ENCODE measurements at places on chromosomes 2 and 18. TPM values are rescaled to one million over a fixed set of nuclear protein-coding genes. Genes with fewer than 3 reads are reported as not detected.

NT5DC4 gene
- total RNA-seq = not detected

FSHR gene
- total RNA-seq = not detected

CGREF1 gene
- 18.8 TPM for total RNA-seq

ELOA2 gene
- total RNA-seq = not detected

PLEK gene
- total RNA-seq = 20.7 TPM

CTIF gene
- 63.3 TPM for total RNA-seq

DSG4 gene
- total RNA-seq = not detected

WDSUB1 gene
- 3.5 TPM for total RNA-seq

RNF103 gene
- 46.8 TPM for total RNA-seq

CFAP221 gene
- not detected for total RNA-seq

C2orf80 gene
- not detected for total RNA-seq

- no peaks in the 10 kb centered on the region for H3K36me3 ChIP-seq
- no peaks in the 10 kb centered on the region for H3K27me3 ChIP-seq
- no peak overlapping the region for H3K4me3 ChIP-seq
- no peaks in the 10 kb centered on the region for H3K4me1 ChIP-seq
- H3K27ac ChIP-seq = no peak overlapping the region
These were observed 498.2 kb downstream of the PTPRM start for GRCh38 chr18:8065284-8065683.

- peak overlapping the region; percentile 53 for H3K27ac ChIP-seq
- H3K36me3 ChIP-seq = no peaks in the 10 kb centered on the region
- H3K4me3 ChIP-seq = no peak overlapping the region
- H3K27me3 ChIP-seq = no peaks in the 10 kb centered on the region
- peaks cover 29% of the 10 kb centered on the region for H3K4me1 ChIP-seq
- DNase-seq = no peak
These were observed 109.1 kb downstream of the SMAD7 start for GRCh38 chr18:48841381-48842258.

DNA sequence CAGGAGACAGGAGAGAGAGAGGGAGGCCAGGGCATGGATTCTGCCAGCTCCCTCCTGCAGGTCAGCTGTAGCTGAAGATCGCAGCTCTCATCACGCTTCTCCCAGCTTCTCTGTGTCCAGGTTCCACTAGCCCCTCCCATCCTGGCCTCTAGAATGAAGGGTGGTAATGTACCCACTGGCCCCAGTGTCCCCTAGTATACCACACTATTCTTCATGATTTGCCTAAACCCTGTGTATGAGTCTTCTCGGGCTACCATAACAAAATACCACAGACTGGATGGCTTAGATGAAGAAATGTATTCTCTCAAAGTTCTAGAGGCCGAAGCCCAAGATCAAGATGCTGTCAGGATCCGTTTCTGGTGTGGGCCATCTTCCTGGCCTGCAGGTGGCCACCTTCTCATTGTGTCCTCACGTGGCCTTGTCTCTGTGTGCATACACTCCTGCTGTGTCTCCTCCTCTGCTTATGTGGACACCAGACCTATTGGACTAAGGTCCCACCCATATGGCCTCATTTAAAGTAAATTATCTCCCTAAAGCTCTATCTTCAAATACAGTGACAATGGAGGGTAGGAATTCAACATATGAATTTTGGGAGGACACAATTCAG, 77.3 kb downstream of the TNFRSF11A start:
- H3K27me3 ChIP-seq = no peaks in the 10 kb centered on the region
- no peak overlapping the region for H3K27ac ChIP-seq
- H3K4me1 ChIP-seq = no peaks in the 10 kb centered on the region
- no peaks in the 10 kb centered on the region for H3K36me3 ChIP-seq
- H3K4me3 ChIP-seq = no peak overlapping the region

- H3K4me1 ChIP-seq = no peaks in the 10 kb centered on the region
- H3K4me3 ChIP-seq = no peak overlapping the region
- no peak overlapping the region for H3K27ac ChIP-seq
- no peaks in the 10 kb centered on the region for H3K27me3 ChIP-seq
- H3K36me3 ChIP-seq = no peaks in the 10 kb centered on the region
These were observed 88.1 kb downstream of the VSNL1 start for GRCh38 chr2:17628349-17629261.

DNA sequence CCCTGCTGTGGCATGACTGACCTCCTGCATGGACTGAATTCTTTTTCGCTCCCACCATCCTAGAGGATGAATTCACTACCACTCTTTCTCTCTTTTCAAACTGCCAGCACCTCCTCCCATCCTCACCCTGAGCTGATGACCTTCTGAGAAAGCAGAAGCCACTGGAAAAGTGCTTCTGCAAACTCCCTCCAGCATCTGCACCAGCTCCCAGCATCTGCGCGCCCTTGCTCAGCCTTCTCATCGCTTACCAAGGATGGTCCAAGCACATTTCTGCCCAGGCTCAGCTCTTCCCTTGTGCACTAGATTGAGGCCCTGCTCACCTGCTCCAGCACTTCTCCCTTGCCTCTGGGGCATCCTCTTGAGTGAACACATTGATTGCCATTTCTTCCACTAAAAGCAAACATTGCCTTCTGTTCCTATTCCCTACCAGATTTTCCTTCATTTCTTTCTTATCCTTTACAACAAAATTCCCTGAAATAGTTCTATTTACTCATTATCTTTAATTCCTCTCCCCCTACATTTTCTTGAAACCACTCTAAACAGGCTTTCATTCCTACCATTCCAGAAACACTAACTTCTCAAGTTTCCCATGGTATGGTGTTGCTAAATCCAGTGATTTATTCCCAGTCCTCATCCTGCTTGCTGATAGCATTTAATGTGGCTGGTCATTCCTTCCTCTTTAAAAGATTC, 42.7 kb upstream of the IL1RL1 start:
- H3K36me3 ChIP-seq = no peaks in the 10 kb centered on the region
- no peak for DNase-seq
- no peaks in the 10 kb centered on the region for H3K27me3 ChIP-seq
- no peak overlapping the region for H3K4me3 ChIP-seq
- H3K4me1 ChIP-seq = no peaks in the 10 kb centered on the region

GRCh38 chr18:12474876-12475275, 67.1 kb downstream of the PRELID3A start:
- DNase-seq = no peak
- no peaks in the 10 kb centered on the region for H3K27me3 ChIP-seq
- H3K27ac ChIP-seq = no peak overlapping the region
- H3K36me3 ChIP-seq = peaks cover 14% of the 10 kb centered on the region
- H3K4me3 ChIP-seq = no peak overlapping the region

- DNase-seq = no peak
- H3K4me1 ChIP-seq = no peaks in the 10 kb centered on the region
- H3K27me3 ChIP-seq = no peaks in the 10 kb centered on the region
- no peaks in the 10 kb centered on the region for H3K36me3 ChIP-seq
- no peak overlapping the region for H3K27ac ChIP-seq
- no peak overlapping the region for H3K4me3 ChIP-seq
These were observed 179.8 kb upstream of the REG3G start for GRCh38 chr2:78845664-78846185.

GRCh38 chr2:109527079-109527478, 86.7 kb downstream of the SEPTIN10 start:
- H3K4me1 ChIP-seq = no peaks in the 10 kb centered on the region
- no peak overlapping the region for H3K27ac ChIP-seq
- no peak for DNase-seq

DNA sequence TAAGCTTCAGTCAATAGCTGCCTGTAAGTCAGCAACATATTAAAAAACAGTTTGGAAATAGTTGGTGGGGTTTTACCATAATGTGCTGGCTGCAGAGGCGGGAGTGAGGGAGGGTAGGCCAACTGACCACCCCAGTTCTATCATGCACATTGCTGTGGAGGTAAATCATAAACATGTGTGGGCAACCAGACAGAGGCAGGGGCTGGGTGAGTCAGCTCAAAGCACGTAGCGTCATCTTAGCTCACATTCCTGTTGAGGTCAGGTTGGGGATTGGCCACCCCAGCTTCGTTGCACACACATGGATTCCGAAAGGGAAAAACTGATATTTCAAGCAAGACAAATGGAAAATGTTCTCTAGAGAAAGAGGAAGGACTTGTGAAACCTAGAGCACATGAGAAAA, 19.5 kb downstream of the GPR45 start:
- DNase-seq = no peak
- no peak overlapping the region for H3K4me3 ChIP-seq
- H3K27ac ChIP-seq = no peak overlapping the region

DNA sequence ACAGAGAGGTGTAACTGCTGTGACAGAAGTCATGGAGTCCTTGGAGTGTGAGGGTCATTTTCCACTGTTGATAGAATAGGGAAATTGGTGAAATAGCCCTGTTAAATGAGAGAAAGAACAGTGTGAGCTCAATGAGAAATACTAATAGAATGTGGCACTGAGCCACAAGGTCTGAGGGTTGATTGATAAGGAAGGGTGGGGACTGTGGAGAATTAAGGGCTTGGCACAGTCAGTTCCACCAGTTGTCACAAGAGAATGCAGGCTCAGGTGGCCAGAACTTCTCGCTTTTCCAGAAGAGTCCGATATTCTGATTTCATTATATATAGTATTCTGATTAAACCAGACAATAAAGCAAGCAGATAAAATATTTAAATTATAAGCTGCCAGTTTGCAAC, 9.1 kb upstream of the IL1RN start:
- no peak for DNase-seq
- no peak overlapping the region for H3K4me3 ChIP-seq
- H3K36me3 ChIP-seq = no peaks in the 10 kb centered on the region
- no peaks in the 10 kb centered on the region for H3K4me1 ChIP-seq

DNA sequence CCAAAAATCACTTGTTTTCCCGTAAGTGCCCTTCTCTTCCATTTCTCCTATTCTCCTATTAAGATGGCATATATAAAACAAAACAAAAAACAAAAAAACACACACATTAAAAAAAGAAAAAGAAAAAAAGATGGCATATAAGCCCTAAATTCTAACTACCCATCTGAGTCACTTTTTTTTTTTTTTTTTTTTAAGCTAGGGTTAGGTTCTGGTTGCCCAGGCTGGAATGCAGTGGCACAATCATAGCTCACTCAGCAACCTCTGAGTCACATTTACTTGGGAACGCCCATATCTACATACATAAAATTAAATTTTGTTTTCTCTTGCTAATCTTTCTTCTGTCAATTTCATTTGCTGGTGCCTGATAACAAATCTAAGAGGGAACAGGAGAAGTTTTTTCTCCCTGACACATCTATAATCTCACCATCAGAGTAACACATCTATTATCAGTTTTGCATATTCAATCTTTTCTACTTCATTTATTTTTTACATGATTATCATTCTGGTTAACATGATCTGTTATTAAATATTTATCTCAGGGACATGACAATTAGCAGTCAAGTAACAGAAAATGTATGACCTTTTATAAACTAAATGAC, 52.1 kb downstream of the EEF1B2 start:
- no peaks in the 10 kb centered on the region for H3K36me3 ChIP-seq
- no peaks in the 10 kb centered on the region for H3K27me3 ChIP-seq
- H3K4me3 ChIP-seq = no peak overlapping the region
- DNase-seq = no peak
- no peak overlapping the region for H3K27ac ChIP-seq
- no peaks in the 10 kb centered on the region for H3K4me1 ChIP-seq

- no peak overlapping the region for H3K4me3 ChIP-seq
- DNase-seq = no peak
- no peaks in the 10 kb centered on the region for H3K4me1 ChIP-seq
- H3K27ac ChIP-seq = no peak overlapping the region
- H3K27me3 ChIP-seq = no peaks in the 10 kb centered on the region
These were observed 633.2 kb upstream of the PKDCC start for GRCh38 chr2:41414486-41415230.

- H3K36me3 ChIP-seq = no peaks in the 10 kb centered on the region
- no peak for DNase-seq
- H3K4me3 ChIP-seq = no peak overlapping the region
- no peaks in the 10 kb centered on the region for H3K27me3 ChIP-seq
- H3K27ac ChIP-seq = no peak overlapping the region
These were observed 457.2 kb upstream of the SMIM21 start for GRCh38 chr18:75884728-75885127.

DNA sequence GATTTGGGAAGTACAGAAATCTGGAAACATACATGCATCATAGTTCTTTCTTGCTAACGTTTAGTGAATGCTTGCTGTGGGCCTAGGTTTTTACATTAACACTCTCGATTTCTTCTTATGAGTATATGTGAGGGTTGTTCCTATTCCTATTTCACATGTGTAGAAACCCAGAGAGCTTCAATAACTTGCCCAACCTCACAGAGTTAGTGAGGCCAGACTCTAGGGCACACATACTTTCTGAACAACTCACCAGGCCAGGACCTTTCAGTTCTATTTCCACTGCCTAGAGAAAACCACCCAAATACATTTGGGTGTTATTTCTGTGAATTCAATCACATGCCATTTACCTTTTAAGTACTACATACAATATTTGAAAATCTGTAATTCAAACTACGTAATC, 8.2 kb upstream of the KCTD1 start:
- peaks cover 16% of the 10 kb centered on the region for H3K4me1 ChIP-seq
- peak overlapping the region; percentile 8 for H3K27ac ChIP-seq
- DNase-seq = no peak
- H3K4me3 ChIP-seq = no peak overlapping the region
- no peaks in the 10 kb centered on the region for H3K27me3 ChIP-seq

DNA sequence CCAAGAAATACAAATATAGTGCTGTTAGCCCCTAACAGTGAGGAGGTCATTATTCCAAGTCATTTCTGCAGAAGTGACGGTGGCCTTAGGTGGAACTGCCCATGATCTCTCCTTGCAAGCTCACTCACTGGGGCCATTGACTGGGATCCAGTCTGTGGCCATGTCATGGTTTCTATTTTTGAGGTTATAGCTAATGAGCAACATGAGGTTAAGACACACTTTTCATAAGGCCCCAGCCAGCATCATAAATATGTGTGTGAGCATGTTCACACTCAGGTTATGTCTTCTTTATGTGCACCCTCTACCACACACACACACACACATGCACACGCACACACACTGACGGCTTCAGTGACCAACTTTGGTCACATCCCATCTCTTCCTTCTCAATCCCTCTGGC, 484 bp downstream of the AFF3 start:
- H3K36me3 ChIP-seq = no peaks in the 10 kb centered on the region
- no peak overlapping the region for H3K4me3 ChIP-seq
- H3K4me1 ChIP-seq = no peaks in the 10 kb centered on the region

- no peak for DNase-seq
- H3K27me3 ChIP-seq = no peaks in the 10 kb centered on the region
- H3K4me3 ChIP-seq = no peak overlapping the region
- no peak overlapping the region for H3K27ac ChIP-seq
These were observed 214.0 kb upstream of the CCDC68 start for GRCh38 chr18:55173291-55173690.

- no peak for DNase-seq
- H3K36me3 ChIP-seq = no peaks in the 10 kb centered on the region
- no peak overlapping the region for H3K4me3 ChIP-seq
- H3K27ac ChIP-seq = no peak overlapping the region
- H3K4me1 ChIP-seq = no peaks in the 10 kb centered on the region
- H3K27me3 ChIP-seq = no peaks in the 10 kb centered on the region
These were observed 37.9 kb downstream of the DPYSL5 start for GRCh38 chr2:26885651-26886329.

GRCh38 chr18:9742524-9743131, 34.5 kb downstream of the RAB31 start:
- H3K27ac ChIP-seq = peak overlapping the region; percentile 48
- DNase-seq = no peak
- no peaks in the 10 kb centered on the region for H3K36me3 ChIP-seq
- H3K27me3 ChIP-seq = no peaks in the 10 kb centered on the region
- peak overlapping the region; percentile 34 for H3K4me3 ChIP-seq
- peaks cover 29% of the 10 kb centered on the region for H3K4me1 ChIP-seq
